ENCODE measurements at places on chromosomes 16 and 17.

GRCh38 chr16:73190688-73191659 is 143.0 kb upstream of the ZFHX3 start:
- DNase-seq, result no peak

DNA sequence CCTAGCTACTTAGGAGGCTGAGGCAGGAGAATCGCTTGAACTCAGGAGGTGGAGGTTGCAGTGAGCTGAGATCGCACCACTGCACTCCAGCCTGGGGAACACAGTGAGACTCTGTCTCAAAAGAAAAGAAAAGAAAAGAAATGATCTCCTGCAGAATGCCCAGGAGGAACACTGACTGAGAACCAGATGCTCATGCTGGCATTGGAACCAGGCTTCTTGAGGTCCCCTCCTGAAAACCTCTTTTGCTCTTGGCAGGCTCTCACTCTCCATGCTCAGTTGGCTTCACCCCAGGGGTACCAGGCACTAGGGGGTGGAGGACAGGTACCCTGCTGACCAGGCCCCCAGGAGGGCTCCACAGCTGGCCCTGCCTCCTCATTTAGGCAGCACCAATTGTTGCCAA is 8.5 kb upstream of the TNFRSF17 start:
- no peak for DNase-seq

DNA sequence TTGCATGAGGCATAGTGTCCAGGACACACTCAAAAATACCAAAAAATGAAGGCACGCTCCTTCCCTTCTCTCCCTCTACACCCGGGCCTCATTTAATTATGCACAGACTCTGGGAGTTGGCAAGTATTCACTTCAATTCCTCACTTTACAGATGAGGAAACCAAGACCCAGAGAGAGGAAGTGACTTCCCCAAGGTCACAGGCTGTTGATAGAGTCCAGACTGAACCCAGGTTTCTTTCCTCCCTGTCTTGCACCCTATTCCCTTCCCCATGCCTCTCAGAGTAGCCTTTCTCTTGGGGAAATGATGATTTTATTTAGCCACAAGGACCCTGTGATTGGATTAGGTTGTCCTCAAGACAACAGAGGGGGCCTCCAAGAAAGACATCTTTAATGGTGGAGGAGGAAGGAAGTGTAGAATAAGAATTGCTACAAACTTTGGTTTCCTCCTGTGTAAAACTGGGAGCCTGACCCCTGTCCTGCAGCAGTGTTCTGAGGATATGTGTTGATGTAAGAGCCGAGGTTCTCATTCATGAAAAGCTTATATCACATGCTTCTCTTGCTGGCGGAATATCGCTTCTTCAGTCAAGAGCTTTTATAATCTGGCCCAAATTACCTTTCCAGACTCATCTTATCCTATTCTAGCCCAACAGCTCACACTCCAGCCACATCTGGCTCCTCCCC is 48.8 kb upstream of the SIAH1 start:
- no peak for DNase-seq

GRCh38 chr17:62611728-62612127 is 15.7 kb upstream of the MRC2 start:
- DNase-seq, result no peak

GRCh38 chr16:3952737-3953131 is 72.2 kb upstream of the CREBBP start:
- DNase-seq, result no peak

DNA sequence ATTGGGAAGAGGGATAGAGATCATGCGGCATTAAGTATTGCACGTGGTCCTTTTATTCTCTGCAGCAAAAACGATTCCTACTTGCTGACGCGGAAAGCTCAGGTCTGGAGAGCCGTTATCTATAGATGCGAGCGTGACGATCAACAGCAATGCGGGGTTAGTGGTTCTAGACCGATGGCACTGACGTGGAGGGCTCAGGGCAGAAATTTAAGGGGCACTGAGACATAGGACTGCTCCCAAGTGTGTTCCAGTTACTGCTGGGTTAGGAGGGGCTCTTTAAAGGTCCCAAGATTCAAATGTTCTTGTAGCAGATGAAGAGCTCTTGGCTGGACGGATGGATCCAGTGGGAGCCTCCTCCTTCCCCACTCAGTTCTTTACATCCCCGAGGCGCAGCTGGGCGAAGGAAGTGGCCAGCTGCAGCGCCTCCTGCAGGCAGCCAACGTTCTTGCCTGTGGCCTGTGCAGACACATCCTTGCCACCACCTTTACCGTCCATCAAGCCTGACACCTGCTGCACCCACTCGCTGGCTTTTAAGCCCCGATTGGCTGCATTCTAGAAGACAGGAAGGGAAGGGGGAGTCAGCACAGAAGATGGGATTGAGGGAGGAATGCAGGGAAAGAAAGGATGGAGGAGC is 732 bp upstream of the EXOSC6 start:
- DNase-seq, result no peak

DNA sequence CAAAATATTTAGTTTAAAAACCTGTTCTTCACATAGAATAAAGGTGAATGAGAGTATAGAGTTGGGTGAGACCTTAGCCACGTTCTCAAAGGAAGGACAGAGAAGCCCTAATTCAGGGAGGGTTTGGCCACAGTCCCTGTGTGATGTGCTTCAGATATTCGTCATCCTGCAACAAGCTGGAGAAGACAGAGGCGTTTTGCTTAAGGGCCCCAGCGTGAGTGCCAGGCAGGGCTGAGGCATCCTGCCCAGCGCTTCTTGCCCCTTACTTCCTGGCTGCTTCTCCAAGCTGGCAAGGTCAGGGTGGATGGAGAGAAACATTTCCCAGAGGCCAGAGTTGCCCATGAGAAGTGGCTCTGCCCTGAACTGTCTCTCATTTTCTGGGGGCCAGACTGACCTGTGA is 46.9 kb downstream of the AXIN2 start:
- no peak for DNase-seq

DNA sequence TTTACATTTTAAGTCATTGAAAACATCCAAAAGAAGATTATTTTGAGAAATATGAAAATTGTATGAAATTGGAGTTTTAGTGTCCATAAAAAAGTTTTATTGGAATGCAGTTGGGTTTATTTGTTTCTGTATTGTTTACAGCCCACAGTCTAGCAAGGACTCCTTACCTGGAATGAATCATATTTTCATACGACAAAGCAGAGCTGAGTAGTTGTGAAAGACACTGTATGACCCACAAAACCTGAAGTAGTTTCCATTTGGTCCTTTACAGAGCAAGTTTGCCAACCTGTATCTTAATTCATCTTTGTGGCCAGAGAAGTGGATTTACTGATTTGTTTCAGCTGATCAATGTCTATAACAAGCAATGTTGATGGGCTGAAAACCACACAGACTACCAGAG is 10.3 kb downstream of the CCL18 start:
- no peak for DNase-seq

GRCh38 chr17:40063187-40063771 is 514 bp downstream of the THRA start:
- no peak for DNase-seq

DNA sequence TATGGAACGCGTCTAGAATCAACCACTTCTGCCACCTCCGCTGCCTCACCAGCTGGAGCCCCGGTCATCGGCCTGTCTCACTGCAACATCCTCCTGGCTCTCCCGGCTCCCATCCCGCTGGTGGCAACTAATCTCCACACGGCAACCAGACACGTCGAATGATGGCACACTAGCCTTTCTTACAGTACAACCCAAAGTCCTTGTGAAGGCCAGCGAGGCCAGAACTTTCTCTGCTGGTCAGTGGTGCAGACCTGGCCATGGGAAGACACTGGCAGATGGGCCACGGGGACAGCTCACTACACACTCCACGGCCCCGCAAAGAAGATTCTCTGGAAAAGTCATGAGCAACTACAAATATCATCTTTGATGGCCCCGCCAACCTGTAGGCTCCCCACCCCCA is 117.6 kb downstream of the RMI2 start:
- DNase-seq, result no peak

GRCh38 chr17:37743875-37744632 is 805 bp downstream of the HNF1B start:
- no peak for DNase-seq

GRCh38 chr17:83118071-83118841 is 38.8 kb downstream of the METRNL start:
- no peak for DNase-seq

DNA sequence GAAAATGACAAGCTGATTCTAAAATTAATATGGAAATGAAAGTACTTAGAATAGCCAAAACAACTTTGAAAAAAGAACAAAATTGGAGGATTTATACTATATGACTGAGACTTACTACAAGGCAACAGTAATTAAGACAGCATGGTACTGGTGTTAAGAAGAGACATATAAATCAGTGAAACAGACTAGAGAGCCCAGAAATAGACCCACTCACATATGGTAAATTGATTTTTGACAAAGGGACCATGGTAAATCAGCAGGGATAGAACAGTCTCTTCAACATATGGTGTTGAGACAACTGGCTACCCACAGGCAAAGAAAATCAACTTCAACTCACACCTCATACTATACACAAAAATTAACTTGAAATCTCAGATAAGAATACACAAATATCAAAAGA is 12.9 kb downstream of the CMC2 start:
- DNase-seq, result no peak

DNA sequence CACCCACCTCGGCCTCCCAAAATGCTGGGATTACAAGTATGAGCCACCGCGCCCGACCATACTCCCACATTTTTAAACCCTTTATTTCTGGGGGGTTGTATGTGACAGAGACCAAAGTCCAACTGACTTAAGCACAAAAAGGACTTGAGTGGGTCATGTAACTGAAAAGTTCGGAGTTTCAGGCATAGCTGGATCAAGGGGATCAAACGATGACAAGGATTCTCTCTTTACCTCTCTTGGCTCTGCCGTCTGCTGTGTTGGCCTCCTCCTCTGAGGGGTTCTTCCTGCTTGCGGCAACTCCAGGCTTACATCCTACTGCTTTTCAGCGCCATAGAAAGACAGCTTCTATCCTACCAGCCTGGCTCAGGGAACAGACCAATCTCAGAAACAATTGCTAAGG is 9.2 kb upstream of the SBK1 start:
- no peak for DNase-seq

DNA sequence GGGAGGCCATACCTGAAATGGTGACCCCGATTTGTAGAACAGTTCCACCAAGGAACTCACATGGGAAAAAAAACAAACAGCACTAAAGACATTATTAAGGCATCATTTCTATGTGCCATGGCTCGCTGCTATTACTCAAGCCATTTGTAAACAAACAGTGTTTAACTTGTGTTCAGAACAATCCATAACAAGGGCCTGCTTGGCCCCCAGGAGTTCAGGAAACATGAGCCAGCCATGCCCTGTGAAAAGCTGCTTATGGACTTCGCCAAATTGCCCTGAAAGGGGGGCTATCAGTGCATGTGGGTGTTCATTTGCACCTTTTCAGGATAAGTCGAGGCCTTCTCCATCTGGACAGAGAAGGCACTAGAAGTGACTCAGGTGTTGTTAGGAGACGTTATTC is 8.0 kb downstream of the POLR3K start:
- no peak for DNase-seq
